Activated CD4-positive, alpha-beta T cell treated with anti-CD3 and anti-CD28 coated beads, Interleukin-2, amount 10 ng/mL, durations not matched to agents 24 days and 14 days (primary cell): ENCODE measurements at places on chromosomes 2 and 18. TPM values are rescaled to one million over a fixed set of nuclear protein-coding genes. Genes with fewer than 3 reads are reported as not detected.
A peak's percentile ranks its signal among the peaks of the same experiment; 100 is the strongest.

The SCN2A gene
- not detected in 2 replicates for total RNA-seq

DNA sequence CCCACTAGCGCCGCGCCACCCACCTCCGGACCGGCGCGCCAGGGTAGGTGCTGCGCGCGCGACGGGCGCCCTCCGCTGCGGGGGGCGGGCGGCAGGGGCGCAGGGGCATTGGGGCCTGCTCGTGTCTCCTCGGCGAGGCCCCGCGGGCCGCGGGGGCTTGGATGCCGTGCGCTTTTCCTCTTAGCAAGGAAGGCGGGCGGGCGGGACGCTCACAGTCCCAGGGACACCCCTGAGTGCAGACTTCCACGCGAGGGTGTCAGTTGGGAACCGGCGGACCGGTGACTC is 748 bp downstream of the TWIST2 start:
- no peak overlapping the region for H3K27ac ChIP-seq
- H3K4me1 ChIP-seq, result no peaks in the 10 kb centered on the region
- DNase-seq, result peak; percentile 45
- peaks cover 53% of the 10 kb centered on the region for H3K27me3 ChIP-seq

DNA sequence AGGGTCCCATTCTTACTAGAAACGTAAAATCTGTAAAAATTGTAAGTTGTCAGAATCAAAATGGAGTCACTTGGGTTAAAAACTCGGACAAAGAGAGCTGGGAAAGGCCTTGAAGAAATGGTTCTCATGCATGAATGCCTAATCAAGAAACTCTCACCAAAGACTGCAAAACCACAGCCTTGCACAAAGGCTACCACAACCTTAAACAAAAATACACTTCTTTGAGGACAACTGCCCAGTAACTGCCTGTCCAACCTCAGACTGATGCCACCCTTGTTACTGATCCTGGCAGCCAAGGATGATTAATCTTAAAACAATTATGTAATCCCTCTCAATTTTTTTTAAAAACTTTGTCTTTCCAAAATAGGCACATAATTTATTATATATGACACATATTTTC is 299.3 kb downstream of the CCDC85A start:
- no peak overlapping the region for H3K4me3 ChIP-seq
- H3K4me1 ChIP-seq, result no peaks in the 10 kb centered on the region
- H3K36me3 ChIP-seq, result no peaks in the 10 kb centered on the region
- no peak overlapping the region for H3K27ac ChIP-seq
- H3K27me3 ChIP-seq, result no peaks in the 10 kb centered on the region

GRCh38 chr2:133579274-133579673 is 11.0 kb upstream of the NCKAP5 start:
- no peaks in the 10 kb centered on the region for H3K36me3 ChIP-seq
- H3K4me3 ChIP-seq, result no peak overlapping the region
- DNase-seq, result no peak
- H3K4me1 ChIP-seq, result no peaks in the 10 kb centered on the region
- no peaks in the 10 kb centered on the region for H3K27me3 ChIP-seq
- no peak overlapping the region for H3K27ac ChIP-seq

DNA sequence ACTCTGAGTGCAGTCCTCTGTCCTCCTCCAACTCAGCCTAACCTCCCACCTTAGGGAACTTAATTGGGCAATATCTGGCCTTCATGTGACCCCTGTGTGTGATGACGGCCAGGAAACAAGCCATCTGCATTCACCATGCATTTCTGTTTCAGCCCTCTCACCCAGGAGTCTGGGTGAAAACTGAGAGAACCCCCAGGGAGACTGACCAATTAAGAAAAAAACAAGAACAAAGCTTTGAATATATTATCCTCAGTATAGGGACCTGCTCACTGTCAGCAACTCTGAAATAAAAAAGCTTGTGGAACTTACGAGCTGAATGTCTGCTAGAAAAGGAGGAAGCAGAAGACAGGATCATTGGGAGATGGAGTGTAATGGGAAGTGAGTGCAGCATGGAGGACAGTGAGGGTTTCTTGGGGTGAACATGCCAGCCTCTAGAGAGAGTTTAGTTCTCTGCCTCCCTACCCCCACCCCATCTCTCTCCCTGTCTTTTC is 9.5 kb downstream of the MAPRE2 start:
- no peak overlapping the region for H3K4me3 ChIP-seq
- DNase-seq, result no peak
- peaks cover 20% of the 10 kb centered on the region for H3K36me3 ChIP-seq
- no peaks in the 10 kb centered on the region for H3K27me3 ChIP-seq
- H3K4me1 ChIP-seq, result peaks cover 51% of the 10 kb centered on the region
- H3K27ac ChIP-seq, result no peak overlapping the region

- no peak for DNase-seq
- no peak overlapping the region for H3K4me3 ChIP-seq
- no peak overlapping the region for H3K27ac ChIP-seq
- peaks cover 14% of the 10 kb centered on the region for H3K4me1 ChIP-seq
- no peaks in the 10 kb centered on the region for H3K27me3 ChIP-seq
- H3K36me3 ChIP-seq, result no peaks in the 10 kb centered on the region
Observed at GRCh38 chr2:197930570-197931278, 126.3 kb downstream of the PLCL1 start.
